ENCODE measurements at places on chromosomes 16 and 17. TPM values are rescaled to one million over a fixed set of nuclear protein-coding genes. Genes with fewer than 3 reads are reported as not detected.

CDC42EP4 gene
- 16.1 TPM for total RNA-seq

ITGAL gene
- not detected for total RNA-seq

DPEP3 gene
- not detected for total RNA-seq

OR4D1 gene
- total RNA-seq: not detected

NT5M gene
- 0.28 TPM for total RNA-seq

HIC1 gene
- 10.4 TPM for total RNA-seq

EME2 gene
- total RNA-seq: 1.3 TPM

NUDT21 gene
- 166 TPM for total RNA-seq

ENPP7 gene
- total RNA-seq: not detected

KRT25 gene
- not detected for total RNA-seq

PRSS53 gene
- total RNA-seq: 0.72 TPM

SLC13A2 gene
- not detected for total RNA-seq

ITGAD gene
- not detected for total RNA-seq

UNKL gene
- 3.6 TPM for total RNA-seq

CIBAR2 gene
- 0.18 TPM for total RNA-seq

CENPN gene
- 34.4 TPM for total RNA-seq

SECTM1 gene
- total RNA-seq: 2.3 TPM

PAM16 gene
- 25.6 TPM for total RNA-seq

DOK4 gene
- total RNA-seq: 22.0 TPM

TMEM100 gene
- 0.36 TPM for total RNA-seq

HCRT gene
- total RNA-seq: not detected

CHST6 gene
- total RNA-seq: under 0.01 TPM

SYNGR3 gene
- 1.9 TPM for total RNA-seq

BAHCC1 gene
- total RNA-seq: 0.83 TPM

FSCN2 gene
- 0.28 TPM for total RNA-seq

TP53TG3F gene
- not detected for total RNA-seq

CBLN1 gene
- not detected for total RNA-seq

NPIPA5 gene
- total RNA-seq: not detected

KCNJ12 gene
- under 0.01 TPM for total RNA-seq

Data from IMR-90 (cell line).